ENCODE measurements at places on chromosomes 16 and 17.

GRCh38 chr16:67299269-67299668, 19.9 kb downstream of the PLEKHG4 start:
- DNase-seq = no peak

- no peak for DNase-seq
Measured at GRCh38 chr17:1957037-1957436, 68.1 kb downstream of the RTN4RL1 start.

DNA sequence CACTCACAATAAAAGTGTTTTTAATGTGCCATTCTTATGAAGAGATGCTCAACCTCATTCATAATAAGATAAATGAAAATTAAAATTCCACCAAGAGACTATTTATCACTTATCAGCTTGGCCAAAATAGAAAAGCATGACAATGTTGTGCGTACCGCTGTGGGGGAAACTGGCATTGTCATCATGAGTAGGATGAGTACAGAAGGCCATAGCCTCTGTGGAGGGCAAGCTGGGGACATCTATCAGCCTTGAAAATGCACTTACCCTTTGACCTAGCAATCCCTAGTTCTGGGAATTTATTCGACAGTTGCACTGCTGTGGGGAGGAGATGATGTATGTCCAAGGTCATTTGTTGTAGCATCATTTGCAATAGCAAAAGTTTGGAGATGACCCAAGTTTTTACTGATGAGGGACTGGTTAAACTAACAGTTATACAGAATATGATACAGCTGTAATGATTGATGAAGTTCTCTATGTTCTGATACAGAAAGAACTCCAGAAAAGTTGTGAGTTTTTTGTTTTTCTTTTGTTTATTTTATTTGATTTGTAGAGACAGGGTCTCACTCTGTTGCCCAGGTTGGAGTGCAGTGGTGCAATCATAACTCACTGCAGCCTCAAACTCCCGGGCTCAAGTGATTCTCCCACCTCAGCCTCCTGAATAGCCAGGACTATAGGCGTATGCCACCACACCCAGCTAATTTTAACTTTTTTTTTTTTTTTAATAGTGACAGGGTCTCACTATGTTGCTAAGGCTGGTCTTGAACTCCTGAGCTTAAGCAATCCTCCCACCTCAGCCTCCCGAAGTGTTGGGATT, 13.7 kb upstream of the PRKCB start:
- no peak for DNase-seq

- DNase-seq = no peak
Measured at GRCh38 chr17:58007781-58008706, 998 bp upstream of the SRSF1 start.

- no peak for DNase-seq
Measured at GRCh38 chr16:49947907-49948678, 76.9 kb upstream of the CNEP1R1 start.

DNA sequence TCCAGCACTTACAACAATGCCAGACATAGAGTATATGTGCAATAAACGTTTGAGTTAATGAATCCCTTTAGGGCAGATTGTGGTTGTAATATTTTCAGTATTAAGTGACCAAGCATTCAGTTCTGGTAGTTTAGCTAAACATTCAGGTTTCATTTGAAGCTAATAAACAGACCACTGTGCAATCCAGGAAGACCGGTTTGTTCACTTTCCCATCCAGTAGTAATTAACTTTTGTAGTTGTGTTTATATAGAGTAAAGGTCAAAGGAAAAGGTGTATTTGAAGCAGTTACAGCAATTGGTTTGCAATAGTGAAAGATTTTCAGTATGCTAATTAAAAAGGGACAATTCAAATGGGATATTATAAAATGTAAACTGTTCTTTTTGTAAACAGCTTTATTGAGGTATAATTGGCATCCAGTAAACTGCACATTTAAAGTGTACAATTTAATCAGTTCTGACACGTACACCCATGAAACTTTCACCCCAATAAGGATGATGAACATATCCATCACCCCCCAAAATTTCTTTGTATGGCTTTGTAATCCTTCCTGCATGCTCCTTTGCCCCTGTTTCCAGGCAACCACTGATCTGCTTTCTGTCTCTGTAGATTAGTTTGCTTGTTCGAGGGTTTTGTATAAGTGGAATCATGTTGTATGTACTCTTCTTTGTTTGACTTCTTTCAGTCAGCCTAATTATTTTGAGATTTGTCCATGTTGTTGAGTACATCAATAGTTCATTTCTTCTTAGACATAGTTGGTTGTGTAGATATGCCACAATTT, 26.3 kb downstream of the MRTFB start:
- DNase-seq = no peak

DNA sequence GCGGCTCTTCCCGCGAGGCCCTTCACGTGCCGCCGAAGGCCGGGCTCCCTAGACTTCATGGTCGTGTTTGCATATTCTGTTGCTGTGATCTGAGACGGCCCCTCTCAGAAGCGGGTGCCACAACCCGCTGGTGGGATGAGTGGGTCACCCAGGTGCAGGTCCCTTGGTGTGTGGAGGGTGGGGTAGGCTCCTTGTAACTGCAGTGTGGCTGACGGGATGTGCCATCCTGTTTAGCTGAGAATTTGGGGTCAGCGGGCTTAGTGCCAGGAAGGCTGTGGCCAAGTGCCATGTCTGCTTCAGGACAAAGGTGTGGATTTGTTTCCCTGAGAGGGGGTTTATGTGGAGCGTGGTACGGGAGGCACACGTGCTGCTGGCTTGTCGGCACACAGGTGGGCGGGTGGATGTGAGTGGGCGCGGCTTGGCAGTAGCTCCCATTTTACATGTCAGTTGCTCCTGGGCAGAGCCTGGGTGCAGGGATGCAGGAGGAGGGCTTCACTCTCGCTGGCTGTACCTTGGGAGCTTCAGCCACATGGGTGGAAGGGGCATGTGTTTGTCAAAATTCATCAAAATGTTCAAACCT, 9.2 kb upstream of the WFIKKN1 start:
- no peak for DNase-seq

- DNase-seq = no peak
Measured at GRCh38 chr17:19372011-19372370, 6.3 kb upstream of the MAPK7 start.

DNA sequence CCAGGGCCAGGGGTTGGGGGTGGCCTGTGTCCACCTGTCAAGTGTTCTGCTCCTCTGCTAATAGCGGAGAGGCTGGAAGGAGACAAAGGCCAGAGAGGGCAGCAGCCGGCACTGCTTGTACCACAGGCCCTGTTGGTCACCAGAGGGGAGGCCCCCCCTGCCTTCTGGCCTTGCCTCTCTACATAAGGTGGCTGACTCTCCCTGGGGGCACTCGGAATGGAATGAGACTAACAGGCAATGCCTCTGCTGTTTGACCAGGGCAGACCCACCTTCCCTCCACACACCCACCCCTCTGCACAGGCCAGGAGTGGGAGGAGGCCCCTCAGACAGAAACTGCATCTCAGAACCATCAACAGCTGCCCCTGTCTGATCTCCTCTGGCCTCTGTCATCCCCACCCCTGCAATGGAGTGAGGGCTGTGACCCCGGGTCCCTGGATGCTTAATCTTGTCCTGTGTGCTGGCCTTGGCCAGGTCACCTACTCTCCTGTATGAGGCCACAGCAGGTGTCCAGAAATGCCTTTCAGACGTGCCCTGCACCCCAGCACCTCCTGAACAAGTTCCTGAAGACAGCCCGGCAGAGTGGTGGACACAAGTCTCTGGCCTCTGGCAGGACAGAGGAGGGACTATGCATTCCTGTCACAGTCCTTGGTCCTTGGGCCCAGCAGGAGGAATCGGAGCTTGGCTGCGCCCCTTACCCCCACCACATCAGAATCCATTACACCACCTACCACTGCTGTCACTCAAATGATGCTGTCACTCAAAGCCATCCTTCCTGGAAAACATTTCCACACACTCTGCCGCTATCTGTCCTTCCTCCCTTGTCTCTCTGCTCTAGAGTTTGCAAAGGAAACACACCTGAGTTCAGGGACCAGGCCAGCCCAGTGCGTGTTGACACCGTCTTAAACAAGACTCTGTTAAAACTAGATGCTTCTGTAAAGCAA, 107.5 kb upstream of the ZNF750 start:
- no peak for DNase-seq

DNA sequence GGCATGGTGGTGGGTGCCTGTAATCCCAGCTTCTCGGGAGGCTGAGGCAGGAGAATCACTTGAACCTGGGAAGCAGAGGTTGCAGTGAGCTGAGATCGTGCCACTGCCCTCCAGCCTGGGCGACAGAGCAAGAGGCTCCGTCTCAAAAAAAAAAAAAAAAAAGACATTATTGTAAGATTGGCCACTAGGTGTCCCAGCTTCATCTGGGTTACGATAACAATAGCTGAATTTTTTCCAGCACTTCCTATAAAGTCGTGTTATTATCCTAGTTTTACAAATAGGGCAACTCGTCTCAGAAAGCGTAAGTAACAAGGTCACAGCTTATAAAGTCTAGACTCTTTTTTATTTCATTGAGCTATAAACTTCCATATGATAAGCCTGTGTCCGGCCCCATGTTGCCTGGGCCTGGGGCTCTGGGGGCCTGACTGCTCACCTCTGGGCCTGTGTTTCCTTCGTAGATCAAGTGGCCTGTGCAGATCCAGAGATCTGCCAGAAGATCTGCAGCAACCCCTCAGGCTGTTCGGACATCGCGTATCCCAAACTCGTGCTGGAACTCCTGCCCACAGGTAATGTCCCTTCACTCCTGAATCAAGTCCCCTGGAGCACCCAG, 60.5 kb downstream of the SLC5A11 start:
- no peak for DNase-seq

DNA sequence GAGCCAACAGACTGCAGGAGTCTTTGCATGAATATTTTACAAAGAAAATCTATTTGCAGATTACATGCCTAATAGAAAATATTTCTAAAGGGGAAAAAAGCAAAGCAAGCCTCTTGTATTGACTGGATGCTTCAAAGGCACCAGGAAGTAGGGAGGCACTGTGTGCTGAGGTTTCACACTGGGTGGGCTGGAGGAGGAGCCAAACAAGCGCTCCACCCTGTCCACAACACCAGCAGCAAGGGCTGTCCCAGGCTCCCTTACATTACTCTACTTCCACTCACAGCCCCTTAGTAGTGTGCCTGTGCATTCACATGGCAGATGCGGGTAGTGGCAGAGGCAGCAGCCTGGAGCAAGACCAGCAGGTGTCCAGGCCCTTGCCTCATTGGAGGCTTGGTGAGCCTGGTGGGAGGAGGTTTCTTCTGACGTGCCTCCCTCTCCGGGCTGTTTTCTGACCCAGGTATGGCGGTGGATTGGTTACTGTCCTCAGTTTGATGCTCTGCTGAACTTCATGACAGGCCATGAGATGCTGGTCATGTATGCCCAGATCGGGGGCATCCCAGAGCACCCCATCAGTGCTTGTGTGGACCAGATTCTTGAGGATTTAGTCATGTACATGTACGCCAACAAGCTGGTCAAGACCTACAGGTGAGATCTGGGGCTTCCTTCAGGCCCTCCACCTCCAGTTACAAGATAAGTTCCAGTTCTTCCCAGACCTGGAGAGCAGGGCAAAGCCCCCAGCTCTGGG, 7.0 kb upstream of the CCNF start:
- peak; percentile 13 for DNase-seq

DNA sequence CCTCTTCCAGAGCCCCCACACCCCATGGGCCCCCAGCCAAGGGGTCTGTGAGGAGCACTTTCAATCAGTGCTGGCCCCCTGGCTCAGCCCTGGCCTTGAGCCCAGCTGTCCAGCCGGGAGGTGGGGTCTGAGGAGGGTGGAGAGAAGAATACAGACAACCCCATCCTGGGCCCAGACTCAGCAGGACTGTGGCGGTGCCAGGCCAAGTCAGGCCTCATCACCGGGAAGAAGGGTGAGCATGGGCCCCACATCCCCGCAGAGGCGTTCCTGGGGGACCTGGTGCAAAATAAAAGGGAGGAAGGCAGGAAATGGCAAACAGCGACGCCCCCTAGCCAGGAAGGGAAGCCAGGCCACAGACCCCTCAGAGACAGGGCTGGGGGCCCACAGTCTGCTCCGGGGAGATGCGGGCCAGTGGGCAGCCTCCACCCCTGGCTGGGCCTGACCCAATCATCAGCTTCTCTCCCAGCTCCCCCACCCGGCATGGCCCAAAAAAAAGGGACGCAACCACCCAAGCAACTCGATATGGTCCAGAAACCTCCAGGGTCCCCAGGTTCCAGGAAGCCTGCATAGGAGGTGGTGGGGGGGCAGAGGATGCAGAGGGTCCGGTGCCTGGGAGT, 20.6 kb downstream of the ZNF423 start:
- no peak for DNase-seq

DNA sequence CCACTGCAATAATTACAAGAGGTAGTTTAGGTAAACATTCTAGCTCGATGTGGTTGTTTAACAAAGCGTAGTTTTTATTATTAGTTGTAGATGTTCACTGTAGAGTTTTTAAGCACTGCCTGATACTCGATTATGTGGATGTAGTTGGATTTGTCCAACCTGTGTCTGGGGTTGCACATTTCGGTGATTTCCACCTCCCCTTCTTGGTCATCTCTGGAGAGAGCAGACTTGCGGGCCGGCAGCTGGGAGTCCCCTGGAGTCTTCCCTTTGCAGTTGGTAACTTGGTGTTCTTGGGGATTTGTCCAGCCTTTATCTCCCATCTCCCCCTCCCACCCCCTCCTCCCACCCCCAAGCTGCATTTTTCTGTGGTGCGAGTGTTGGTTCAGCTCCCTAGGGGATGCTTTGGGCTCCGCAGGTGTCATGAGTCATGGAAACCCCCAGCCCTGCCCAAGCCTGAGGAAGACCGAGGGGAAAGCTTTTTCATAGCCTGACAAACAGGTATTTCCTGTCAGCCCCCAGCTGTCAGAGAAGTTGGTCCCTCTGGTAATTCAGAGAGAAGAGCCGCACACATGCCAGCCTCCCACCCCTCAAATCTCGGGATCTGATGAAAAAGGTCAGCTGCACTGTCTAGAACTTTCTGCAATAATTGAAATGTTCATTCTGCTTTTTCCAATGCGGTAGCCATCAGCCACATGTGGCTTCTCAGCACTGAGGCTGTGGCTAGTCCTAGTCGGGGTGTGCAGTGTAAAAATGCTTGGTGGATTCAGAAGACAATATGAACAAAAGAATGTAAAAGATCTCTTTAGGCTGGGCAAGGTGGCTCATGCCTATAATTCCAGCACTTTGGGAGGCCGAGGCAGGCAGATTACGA, 50.3 kb downstream of the KSR1 start:
- DNase-seq = no peak

GRCh38 chr16:5187402-5187952, 89.9 kb upstream of the EEF2KMT start:
- no peak for DNase-seq

DNA sequence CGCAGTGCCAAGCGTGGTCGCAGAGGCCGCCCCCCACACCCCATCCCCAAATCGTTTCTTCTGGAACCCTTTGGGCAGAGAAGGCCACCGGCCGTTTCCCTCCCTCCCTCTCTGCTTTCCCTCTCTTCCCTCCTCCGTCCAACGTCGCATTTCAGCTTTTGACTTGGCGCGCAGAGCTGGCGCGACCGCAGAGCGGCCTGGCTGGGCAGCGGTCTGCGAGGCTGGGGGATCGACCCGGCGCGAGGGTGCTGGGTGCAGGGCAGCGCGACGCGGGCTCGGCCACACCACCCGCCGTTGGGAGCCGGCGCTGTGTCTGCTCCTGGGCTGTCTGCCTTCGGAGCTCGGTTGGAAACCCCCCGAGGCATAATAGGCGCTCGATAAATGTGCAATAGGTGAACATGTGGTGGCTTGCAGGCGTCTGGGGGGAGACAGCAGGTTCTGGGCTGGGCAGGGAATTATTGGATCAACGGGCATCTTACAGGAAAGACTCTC, 2.8 kb upstream of the NTN3 start:
- DNase-seq = no peak

GRCh38 chr16:84054271-84054670, 11.7 kb upstream of the SLC38A8 start:
- no peak for DNase-seq

GRCh38 chr17:45867171-45867570, 22.5 kb downstream of the SPPL2C start:
- DNase-seq = no peak

Measured in effector memory CD8-positive, alpha-beta T cell (primary cell).